Activated CD4-positive, alpha-beta T cell treated with anti-CD3 and anti-CD28 coated beads, Interleukin-2, amount 50 U/mL, for 4 hours (primary cell): ENCODE measurements at places on chromosomes 7 and 10.

GRCh38 chr10:112855134-112855533 lies 94.9 kb upstream of the TCF7L2 start:
- DNase-seq = no peak

GRCh38 chr7:69429911-69430383 lies 168.3 kb upstream of the AUTS2 start:
- DNase-seq = no peak

- no peak for DNase-seq
Measured at GRCh38 chr10:106395041-106395749, 769.3 kb downstream of the SORCS1 start.

GRCh38 chr7:27965650-27966049 lies 214.9 kb downstream of the JAZF1 start:
- no peak for DNase-seq

DNA sequence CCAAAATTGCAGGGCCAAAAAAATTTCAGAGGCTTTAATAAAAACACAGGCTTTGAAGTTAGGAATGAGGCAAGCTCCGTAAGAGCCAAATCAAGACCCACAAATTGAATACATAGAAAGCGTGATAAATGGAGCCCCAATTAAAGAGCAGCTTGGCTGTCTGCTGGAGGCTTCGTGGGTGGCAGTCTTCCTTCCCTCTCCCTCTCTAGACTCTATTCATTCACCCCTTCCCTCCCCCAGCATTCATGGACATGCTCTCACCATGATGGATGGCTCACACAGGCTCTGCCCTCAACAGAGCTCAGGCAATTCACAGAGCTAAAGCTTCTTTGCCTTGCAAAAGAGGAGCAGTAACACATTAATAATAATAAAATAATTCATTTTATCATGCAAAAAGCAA lies 214.1 kb downstream of the HERPUD2 start:
- no peak for DNase-seq
